SHP77 (cell line): ENCODE measurements at places on chromosomes 5 and 9.
A peak's percentile ranks its signal among the peaks of the same experiment; 100 is the strongest.

DNA sequence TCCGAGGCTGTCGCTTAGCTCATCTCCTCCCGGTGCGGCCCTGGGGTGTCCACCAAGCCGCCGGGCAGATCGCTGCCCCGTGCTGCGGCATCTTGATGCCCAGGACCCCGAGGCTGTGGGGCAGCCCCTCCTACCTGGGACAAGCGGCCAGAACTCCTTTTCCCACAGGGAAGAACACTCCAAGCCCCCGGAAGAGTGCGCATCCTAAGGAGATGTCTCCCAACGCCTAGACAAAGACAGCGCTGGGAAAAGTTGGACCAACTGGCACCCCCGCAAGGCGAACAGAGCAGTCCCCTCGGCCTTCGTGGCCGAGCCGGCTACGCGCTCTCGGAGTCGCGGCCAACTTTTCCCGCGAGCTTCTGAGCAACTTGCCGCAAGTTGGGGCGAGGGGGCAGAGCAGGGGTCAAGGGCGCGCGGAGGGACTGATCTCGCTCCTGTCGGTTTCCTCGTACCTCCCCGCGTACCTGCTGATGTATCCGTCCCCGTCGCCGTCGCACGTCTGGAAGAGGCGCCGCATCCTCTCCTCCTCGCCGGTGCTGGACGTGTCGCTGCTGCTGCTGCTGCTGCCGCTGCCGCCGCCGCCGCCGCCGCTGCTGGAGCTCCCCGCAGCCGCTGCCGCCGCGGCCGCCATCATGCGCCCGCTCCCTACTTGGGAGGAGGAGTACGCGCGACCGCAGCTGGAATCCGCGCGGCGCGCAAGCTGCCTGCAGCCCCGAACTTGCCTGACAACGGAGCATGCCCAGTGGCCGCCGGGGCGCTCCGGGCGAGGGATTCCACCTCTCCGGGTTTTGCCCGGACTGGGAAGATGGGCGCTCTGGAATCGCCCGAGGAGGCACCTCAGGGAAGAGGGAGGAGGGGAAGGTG lies at the start of gene MCC:
Gene MCC, minus strand, starts transcription at position 673 of the 864 bp plus-strand sequence.
- peak; percentile 66 for DNase-seq

GRCh38 chr9:133109931-133110650 lies 10.9 kb downstream of the RALGDS start:
- no peak for DNase-seq

DNA sequence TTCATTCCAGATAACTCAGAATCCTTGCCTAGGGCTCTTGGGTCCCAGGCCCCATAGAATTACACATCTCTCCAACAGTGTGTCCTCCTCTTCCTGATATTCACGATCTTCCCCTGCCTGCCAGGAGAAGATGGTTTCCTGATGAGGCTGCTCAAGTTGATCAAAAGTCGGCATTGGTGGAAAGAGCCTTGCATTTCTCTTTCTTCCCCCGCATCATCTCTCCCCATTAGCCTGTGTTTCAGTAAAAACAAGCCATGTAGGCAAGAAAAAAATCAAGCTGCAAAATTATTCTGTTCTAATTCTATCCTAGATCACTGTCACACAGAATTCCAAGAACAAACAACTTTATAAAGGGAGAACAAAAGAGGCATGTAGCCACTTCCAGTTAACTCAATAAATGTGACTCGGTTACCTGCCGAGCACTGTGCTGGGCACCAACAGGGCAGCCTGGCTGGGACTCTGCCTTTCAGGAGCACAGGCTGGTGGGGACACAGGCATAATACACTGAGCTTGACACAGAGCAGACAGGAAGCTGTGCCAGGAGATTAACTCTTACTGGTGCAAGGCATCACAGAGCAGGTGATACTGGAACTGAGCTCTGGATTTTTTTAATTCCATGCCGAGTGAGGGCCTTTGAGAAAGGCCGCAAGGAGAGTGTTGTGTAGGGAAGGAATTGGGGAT lies 25.6 kb downstream of the TMOD1 start:
- no peak for DNase-seq

DNA sequence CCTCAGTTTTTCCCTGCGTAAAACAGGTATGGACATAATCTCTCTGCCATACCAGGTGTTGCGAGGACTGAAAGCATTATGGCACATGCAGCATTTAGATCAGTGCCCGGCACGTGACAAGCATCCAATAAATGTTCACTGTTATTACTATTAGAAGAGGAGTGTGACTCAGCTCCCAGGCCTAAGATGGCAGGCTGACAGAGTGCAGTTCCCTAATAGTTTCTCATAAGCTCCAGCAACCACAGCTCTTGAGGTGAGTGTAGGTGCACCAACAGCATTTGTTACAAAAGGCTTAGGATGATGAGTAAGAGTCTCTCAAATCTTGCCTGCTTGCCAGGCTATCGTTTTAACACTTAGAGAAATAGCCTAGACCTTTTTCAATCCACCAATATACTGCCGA lies 28.9 kb upstream of the GLIS3 start:
- no peak for DNase-seq

DNA sequence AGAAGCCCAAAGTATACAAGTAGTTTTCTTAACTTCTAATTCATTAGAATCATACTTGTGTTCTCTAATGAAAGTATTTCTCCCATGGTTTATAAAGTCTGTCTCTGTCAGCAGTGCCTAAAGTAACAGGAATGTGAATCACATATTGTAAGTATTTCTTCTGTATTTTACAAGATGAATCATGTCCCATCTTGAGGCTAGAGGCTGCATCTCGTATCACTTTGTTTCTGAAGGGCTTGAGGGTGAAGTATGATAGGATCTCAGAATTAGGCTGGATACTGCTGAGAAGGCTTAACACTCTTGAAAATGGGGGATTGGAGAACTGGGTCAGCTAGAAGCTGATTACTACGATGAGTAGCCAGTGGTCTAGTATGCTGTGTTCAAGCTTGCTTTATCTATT lies 242.2 kb upstream of the ACTBL2 start:
- DNase-seq = no peak

DNA sequence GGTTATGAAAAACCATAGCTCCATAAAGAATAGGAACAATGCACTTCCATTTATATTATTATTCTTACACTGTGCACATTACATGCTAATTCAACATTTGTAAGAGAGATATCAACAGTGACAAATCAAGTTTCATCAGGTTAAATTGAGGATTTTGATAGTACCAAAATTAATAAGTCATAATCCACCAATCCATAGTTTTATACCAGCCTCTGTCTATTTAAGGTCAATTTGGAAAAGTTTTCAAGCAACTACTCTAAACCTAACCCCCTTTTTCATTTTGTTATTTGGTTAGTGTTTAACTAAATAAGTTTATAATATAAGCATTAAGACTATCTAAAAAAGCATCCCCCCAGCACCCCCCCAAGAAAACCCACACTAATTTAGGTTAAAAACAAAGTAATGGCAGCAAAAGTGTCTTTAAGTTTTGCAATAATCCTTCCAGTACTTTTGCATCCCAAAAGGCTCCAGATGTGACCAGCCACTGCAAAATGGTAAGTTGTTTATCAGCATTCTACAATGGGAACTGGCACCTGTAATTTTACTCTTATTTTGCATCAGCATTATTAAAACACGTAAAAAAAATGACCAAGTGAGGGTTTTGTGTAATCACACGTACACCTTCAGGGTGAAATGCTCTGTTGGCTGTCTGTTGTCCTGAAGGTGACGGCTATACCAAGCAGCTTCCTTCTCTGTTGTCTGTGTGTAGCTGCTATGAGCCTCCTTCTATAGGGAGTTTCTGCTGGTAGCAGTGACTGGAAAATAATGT lies 36.8 kb upstream of the SSBP2 start:
- no peak for DNase-seq

- DNase-seq = no peak
Measured at GRCh38 chr5:171023508-171023907, 161.7 kb downstream of the RANBP17 start.
